Type B pancreatic cell (in vitro differentiated cells): ENCODE measurements at places on chromosomes 3 and 15. TPM values are rescaled to one million over a fixed set of nuclear protein-coding genes. Genes with fewer than 3 reads are reported as not detected.

- no peak for DNase-seq
These were observed 5.3 kb downstream of the SEMA3G start for GRCh38 chr3:52439426-52440248.

The SAMMSON gene
- total RNA-seq = not detected in 2 replicates

The RLBP1 gene
- total RNA-seq = not detected in 2 replicates

The LMAN1L gene
- total RNA-seq = not detected in 2 replicates

GRCh38 chr3:194984066-194984465, 286.9 kb downstream of the XXYLT1 start:
- DNase-seq = peak; percentile 40

- DNase-seq = no peak
These were observed 2.3 kb upstream of the GMPPB start for GRCh38 chr3:49725906-49726681.

The SCN5A gene
- total RNA-seq = 0.38 and 3.5 TPM in 2 replicates

GRCh38 chr3:169868369-169868768, 1.4 kb downstream of the LRRC31 start:
- DNase-seq = no peak

DNA sequence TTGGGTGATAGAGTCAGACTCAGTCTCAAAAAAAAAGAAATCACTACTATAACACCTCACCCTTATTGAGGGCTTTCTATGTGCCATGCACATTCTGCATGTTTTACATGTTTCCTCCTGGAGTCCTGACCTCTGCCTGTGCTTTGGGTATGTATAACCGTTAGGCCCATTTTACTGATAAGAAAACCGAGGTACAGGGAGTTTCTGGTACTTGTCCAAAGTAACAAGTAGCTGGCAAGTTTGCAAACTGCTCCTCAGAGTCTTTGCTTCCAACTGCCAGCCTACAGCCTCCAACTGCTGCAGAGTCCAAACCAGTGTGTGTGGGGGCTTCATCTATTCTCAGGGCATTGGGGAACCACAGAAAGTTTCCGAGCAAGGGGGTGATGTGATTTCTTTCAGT, 3.7 kb upstream of the GNAI2 start:
- no peak for DNase-seq

- DNase-seq = no peak
These were observed 698 bp downstream of the MELTF start for GRCh38 chr3:197028728-197029510.

DNA sequence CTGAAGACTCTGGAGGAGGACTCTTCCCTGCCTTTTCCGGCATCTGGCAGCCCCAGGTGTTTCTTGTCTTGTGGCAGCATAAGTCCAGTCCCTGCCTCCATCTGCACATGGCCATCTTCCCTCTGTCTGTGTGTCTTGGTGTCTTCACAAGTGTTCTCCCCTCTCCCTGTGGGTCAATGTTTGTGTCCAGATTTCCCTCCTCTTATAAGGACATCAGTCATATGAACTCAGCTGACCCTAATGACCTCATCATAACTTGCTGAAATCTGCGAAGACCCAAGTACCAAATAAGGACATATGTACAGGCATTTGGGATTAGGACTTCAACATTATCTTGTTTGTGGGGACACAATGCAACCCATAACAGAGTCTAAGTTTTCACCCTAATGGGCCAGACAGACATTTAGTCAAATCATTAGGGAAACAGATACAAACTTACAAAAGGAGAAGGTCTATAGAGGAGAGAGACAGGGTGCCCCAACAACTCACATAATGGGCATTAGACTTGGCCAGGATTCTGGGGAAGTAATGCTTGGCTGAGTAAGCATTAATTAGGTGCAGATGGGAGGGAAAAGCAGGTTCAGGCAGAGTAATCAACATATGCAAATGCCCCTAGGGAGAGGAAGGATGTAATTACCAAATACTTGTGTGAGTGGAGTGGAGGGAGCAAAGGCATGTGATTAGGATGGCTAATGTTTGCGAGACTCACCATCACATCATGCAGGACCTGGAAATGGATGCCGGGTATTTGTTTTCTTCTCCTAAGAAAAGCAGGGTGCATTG, 372.8 kb upstream of the TBL1XR1 start:
- DNase-seq = no peak

DNA sequence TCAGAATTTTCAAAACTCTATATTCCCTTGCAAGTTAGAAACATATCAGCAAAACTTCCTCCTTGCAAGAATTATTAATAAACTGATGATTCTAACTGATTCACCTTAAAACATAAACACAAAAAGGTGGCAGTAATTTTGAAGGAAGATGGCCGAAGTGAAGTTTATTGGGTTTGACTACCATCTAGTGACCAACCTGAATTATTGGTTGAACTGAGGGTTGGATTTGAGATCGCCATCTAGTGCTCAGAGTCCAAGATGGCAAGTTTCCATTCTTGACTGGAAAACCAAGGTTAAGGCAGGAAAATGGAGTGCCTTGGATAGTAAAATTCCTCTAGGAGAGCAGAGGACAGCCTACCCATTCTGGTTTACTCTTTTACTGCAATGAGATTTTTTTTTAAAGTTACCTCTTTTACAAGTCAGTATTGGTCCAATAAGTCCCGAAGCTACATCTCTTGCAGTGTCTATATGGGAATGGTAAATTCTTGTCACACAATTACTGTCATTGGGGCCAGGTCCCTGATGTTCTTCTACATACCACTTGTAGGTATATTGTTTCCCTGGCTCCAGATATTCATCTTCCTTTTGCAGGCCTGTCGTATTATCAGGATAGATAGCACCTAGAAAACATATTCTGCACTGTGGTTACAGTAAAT, 51.6 kb upstream of the CP start:
- no peak for DNase-seq

- no peak for DNase-seq
These were observed 162.6 kb downstream of the IL5RA start for GRCh38 chr3:2947536-2947935.

DNA sequence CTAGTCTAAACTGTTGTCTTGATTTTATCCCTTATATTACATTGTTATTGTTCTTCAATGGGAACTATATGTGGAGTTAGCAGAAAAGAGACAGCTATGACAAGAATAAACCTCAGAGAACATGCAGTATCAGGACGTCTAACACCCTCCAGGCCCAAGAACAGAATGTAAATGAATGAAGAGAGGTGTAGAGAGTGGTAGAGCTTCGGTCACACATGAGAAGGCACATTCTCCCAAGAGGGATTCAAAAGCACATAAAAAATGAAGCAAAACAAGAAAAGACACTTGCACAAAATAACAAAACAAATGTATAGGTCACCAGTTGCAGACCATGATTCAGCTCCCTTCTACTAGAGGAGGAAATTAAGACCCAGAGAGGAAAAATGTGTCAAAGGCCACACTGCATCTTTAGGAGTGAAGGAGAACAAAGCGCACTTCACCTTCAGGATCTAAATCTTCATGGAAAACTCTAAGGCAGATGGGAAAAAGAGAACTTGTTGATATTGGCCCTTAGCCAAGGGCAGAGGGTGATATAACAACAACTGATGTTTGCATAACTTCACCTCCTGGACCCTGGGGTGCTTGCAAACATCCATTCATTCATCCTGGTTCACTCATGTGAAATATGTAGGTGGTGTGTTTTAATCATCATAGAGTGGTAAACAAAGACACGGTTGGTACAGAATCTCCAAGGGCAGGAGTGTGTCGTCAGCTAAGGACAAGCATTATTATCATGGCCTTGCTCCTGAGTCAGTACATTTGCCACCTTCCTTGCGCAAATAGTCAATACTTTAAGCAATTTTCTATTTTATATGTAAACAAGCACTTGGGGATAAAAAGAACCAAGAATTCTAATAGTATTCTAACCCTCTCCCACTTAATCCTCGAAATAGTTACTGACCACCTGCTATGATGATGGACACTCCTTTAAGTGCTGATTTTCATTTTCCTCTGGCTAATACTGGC, 8.8 kb downstream of the NEK10 start:
- DNase-seq = no peak

DNA sequence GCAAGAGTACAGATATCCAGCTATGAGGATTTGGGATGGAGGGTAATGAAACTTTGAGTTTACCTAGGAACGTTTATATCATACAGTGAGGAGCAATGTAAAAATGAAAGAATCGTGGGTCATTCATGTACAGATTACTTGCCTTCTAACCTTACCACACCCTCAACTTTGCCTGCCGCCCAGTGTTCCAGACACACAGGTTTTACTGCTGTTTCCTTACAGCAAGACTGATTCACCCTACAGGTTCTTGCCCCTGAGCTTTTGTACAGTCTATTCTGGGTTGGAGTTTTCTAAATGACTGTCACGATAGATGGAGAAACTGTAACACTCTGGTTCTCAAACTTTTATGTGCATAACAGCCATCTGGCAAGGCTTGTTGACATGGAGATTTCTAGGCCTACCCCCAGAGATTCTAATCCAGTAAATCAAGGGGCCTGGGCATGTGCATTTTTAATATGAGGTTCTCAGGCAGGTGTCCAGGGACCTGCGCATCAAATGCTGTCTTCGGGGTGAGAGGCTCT, 6.6 kb upstream of the TPRG1 start:
- no peak for DNase-seq

DNA sequence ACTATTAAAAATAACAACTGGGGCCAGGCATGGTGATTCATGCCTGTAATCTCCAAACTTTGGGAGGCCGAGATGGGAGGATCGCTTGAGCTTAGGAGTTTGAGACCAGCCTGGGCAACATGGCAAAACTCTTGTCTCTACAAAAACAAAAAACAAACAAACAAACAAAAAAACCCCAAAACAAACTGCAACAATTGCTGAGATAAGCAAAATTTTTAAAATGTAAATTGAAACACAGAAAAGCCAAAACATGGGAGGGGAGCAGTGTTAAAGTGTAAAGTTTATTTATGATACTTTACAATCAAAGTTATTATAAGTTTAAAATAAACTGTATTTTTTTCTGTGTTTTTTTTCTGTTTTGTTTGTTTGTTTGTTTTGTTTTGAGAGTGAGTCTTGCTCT, 207.7 kb downstream of the PCCB start:
- no peak for DNase-seq

GRCh38 chr3:70550723-70551319, 238.4 kb upstream of the MDFIC2 start:
- DNase-seq = no peak

DNA sequence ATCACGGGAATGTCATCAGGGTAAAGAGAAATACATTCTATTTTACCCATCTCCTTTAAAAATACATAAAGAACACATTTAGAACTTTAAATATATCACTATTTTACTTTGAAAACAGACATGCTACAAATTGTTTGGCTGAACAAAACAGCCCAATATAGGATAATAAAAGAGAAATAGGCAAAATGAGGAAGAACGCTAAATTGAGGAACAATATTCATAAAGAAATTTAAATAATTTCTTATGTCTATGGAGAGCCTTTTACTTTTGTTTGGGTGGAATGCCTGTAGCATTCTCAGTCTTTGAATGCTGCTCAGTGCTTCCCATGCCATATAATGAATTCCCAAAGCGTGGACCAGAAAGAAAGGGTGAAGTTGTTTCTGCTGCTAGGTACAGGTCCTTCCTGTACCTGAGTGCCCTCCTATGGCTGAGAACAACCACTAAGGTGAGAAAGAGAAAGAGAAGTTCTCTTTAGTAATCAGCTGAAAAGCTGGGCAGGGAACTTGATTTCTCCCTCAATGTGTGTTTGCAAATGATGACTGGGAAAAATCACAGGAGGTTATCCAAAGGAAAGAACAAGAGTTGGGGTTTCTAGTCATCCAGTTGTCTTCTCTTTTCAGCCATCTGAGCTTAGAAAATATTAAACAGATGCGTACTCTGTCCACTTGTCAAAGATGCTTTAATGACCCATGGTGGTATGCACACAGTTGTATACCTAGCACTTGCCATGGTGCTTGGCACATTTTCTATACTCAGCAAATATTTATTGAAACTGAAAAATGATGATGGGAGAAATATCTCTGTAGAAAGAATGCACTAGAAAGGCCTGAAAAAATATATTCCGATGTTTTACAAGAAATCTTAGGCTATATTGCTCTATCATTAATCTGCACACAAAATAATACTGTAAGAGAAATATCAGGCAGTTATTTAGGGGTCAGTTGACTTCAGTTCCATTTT, 404.6 kb downstream of the TIGIT start:
- no peak for DNase-seq

The PLSCR4 gene
- total RNA-seq = 3.4 and 6.0 TPM in 2 replicates

- DNase-seq = no peak
These were observed 108.6 kb upstream of the SMAD3 start for GRCh38 chr15:66956672-66957430.

The NR1D2 gene
- total RNA-seq = 20.6 and 23.1 TPM in 2 replicates

GRCh38 chr3:194390835-194391234, 8.2 kb downstream of the GP5 start:
- DNase-seq = no peak

DNA sequence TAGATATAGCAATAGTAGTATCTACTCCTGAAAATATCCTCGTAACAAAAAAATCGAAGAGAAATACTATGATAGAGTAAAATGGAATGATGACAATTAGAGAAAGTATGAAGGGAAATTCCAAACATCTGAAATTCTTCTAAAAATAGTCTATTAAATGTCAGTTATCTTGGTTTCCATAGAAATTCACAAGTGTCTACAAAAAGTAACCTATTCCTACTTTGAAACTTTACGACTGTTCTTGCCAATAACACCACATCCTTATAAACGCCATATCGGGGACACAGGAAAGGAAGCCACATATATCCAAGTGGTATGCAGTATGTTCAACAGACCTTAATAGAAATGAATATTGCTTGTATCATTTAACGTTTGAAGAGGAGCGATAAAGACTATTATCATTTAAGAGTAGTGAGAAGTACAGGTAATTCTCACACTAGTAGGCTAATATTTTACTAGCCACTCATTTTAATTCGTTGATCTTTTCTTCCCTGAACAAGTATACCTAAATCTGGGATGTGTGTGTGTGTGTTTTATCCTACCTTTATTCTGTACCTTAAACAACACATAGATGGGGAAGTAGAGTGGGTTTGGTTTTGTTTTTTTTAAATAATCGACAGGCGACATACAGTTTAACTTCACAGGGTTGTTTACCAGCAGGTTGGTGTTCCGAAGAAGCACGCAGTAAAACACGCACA, 1.2 kb downstream of the GPR176 start:
- no peak for DNase-seq

GRCh38 chr15:95557226-95558046, 773.1 kb upstream of the NR2F2 start:
- no peak for DNase-seq

GRCh38 chr15:90009301-90010022, 8.3 kb downstream of the ZNF710 start:
- no peak for DNase-seq

The TMC3 gene
- total RNA-seq = 0.07 and 0.10 TPM in 2 replicates

The TLNRD1 gene
- total RNA-seq = 16.7 and 20.1 TPM in 2 replicates

GRCh38 chr3:38627956-38628355, 21.5 kb downstream of the SCN5A start:
- no peak for DNase-seq

DNA sequence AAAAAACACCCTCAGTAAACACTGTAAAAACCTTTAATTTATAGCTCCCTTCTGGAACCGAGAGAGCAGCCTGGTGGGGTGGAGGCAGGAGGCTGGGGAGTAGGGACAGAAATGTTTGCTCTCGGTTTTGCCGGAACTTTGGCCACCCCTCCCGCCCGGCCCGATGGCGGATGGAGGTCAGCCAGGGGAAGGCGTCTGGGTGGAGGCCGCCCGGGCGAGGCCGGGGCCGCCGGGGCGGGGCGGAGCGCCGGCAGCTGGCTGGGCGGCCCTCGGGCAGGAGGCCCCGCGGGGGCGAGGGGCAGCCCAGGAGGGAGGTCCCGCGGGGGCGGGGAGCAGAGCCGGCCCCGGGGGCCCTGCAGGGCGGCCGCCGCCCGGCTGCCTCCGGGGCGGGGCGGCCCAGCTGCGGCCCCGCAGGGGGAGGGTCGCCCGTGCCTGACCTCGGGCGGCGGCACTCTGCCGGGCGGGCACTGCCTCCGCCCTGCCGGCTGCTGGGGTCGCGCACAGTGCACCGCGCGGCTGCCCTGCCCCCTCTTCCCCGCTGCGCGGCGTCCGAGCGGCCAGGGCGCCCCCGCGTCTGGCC, 829 bp upstream of the SKIL start:
- DNase-seq = peak; percentile 84

The SLCO3A1 gene
- total RNA-seq = 30.9 and 104 TPM in 2 replicates
